NCI-H1436 treated with DMSO at 0.1 percent for 48 hours (cell line): ENCODE measurements at places on chromosomes 1 and 21.

GRCh38 chr21:15138490-15138889 is 73.7 kb upstream of the NRIP1 start:
- DNase-seq, result no peak

GRCh38 chr1:75632350-75632949 is 21.5 kb upstream of the SLC44A5 start:
- no peak for DNase-seq

- no peak for DNase-seq
Observed at GRCh38 chr1:8866792-8867415, 11.6 kb downstream of the ENO1 start.

DNA sequence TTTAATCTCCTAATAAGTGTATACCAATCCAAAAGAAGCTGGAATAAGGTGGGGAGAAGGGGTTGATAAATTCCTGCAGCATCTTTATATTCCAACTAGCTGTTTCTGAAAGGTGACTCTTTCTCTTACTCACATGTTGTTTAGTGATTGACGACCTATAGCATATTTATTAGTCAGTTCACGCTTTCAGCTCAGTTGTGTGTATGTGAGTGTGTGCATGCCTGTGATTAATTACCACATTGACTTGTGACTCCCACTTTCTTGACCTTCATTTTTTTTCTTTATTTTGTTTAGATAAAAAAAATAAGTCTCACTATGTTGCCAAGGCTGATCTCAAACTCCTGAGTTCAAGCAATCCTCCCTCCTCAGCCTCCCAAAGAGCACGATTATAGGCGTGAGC is 44.4 kb downstream of the ATP2B4 start:
- DNase-seq, result no peak

DNA sequence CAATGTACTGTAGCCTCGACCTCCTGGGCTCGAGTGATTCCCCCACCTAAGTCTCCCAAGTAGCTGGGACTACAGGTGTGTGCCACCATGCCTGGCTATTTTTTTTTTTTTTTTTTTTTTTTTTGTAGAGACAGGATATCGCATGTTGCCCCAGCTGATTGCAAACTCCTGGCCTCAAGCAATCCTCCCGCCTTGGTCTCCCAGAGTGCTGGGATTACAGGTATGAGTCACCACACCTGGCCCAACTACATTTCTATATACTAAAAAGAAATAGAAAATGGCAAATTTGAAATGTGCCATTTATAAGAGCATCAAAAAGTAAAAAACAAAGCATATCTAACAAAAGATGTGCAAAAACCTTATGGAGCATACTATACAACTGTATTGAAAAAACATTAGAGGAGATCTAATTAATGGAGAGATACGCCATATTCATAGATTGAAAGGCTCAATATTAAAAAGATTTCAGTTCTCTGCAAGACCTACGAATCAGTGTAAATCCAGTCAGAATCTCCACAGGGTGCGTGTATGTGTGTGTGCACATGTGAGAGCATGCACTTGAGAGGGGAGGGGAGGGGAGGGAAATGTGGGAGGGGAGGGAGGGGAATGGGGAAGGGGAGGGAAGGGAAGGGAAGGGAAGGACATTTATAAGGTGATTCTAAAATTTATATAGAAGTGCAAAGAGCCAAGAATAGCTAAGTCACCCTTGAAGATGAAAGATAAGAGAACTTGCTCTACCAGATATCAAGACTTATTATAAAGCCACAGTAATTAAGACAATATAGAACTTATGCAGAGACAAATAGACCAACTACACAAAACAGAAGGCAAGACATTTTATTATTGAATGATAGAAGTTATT is 15.5 kb upstream of the PADI4 start:
- no peak for DNase-seq

- no peak for DNase-seq
Observed at GRCh38 chr1:7420470-7421100, 350.5 kb upstream of the VAMP3 start.

- no peak for DNase-seq
Observed at GRCh38 chr1:76336931-76337371, 262.4 kb downstream of the ST6GALNAC3 start.

DNA sequence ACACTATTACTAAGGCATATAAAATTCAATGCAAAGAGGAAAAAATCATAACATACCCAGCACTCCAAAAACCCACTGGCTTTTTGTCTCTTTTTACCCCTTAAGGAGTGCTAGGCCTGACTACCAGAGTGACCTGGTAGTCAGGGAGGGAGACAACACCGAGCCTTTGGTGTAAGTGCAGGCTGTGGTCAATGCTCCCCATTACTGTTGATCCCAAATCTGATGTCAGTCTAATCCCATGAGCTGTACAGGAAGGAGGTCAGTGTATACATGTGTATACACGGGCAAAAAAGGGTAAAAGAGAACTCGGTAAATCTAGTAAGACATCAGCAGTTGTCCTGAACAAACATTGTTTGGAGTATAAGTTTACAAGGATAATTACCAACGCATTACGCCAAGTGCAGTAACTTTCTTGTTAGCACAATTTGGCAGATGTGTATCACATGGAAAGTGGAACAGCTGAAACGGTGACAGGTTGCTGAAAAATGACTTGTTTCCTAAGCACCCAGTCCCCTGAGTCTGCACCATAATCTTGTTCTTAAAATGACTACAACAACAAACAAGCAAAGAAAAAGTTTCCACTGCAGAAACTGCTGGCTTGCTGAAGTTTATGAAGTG is 217.9 kb downstream of the KCNH1 start:
- no peak for DNase-seq

GRCh38 chr1:40451238-40451585 is 936 bp downstream of the ZFP69B start:
- DNase-seq, result no peak
